Activated CD4-positive, alpha-beta T cell treated with anti-CD3 and anti-CD28 coated beads for 24 hours (primary cell): ENCODE measurements at places on chromosomes 12 and 14.

- no peak for DNase-seq
These were observed 131.5 kb upstream of the TMCC3 start for GRCh38 chr12:94781835-94782234.

DNA sequence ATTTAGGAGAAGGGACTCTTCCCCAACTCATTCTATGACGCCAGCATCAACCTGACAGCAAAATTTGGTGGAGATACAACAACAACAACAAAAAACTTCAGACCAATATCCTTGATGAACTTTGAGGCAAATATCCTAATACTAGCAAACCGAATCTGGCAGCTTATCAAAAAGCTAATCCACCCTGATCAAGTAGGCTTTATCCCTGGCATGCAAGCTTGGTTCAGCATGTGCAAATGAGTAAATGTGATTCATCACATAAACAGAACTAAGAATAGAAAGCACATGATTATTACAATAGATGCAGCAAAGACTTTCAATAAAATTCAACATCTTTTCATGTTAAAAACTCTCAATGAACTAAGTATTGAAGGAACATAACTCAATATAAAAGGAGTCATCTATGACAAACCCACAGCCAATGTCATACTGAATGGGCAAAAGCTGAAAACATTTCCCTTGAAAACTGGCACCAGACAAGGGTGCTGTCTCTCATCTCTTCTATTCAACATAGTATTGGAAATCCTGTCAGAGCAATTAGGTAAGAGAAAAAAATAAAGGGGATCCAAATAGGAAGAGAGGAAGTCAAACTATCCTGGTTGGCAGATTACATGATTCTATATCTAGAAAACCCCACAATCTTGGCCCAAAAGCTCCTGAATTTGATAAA, 233.3 kb downstream of the CCDC59 start:
- DNase-seq: no peak

- DNase-seq: no peak
These were observed 30.5 kb downstream of the TTC6 start for GRCh38 chr14:37625597-37626595.

DNA sequence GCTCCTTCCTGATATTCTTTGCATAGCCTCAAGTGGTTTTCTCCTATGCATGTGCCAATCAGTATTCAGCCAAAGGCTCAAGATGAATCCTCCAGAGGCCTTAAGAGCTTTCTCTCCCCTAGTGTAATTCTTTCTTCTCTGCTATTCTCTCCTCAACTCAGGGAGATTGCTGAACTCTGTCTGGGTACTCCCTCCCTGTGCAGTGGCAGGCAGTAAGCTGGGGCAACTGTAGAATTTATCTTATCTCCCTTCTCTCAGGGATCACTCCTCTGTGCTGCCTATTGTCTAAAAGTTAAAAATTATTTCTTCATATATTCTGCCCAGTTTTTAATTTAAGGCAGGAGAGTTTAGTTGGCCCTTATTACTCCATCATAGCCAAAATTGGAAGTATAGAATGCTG, 28.5 kb upstream of the RTRAF start:
- no peak for DNase-seq

- DNase-seq: no peak
These were observed 2.7 kb upstream of the AHNAK2 start for GRCh38 chr14:104980611-104981531.

GRCh38 chr12:593396-594270, 69.6 kb downstream of the NINJ2 start:
- no peak for DNase-seq

DNA sequence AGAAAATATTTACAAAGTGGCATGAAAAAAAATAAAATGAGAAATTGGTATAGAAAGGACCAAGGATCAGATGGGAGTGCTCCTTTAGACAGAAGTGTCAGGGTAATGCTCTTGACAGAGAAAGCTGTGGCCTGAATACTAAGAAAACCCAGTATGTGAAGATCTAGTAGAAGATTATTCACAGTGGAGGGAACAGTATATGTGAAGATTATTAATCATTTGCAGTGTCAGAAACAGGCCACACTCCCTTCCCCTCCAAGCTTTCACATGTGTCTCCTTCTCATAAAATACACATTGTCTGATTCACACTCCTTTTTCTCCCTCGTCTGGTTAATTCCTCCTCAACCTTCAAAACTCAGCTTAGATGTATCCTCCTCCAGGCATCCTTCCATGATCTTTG, 41.3 kb downstream of the CAPS2 start:
- no peak for DNase-seq

DNA sequence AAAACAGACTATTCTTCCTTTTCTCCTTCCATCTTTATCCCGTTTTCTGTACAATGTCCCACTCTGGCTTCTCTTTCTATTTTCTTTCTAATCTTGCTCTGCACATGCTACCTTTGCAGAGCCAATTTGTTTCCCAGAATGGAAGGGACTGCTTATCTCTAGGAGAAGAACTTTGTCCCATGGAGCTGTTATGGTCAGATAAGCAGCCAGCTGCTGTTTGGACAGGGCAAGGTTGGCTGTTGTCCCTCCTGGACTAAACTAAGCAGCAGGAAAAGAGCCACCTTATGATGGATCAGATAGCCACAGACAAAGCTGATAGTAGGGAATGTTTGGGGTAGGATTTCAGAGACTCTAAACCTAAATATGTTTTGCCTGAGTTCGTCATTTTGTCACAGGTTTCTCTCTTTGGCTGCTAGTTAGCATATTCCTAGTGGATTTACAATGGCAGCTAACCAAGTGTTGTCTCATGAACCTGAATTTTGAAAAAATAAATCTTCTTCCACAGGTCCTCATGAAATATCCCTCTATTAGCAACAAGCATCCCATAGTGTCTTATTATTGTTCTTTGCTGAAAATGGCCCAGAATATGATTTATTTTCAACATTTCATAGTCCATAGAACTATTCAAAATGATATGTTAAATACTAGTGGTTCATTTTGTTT, 262.8 kb downstream of the SLC16A7 start:
- no peak for DNase-seq

DNA sequence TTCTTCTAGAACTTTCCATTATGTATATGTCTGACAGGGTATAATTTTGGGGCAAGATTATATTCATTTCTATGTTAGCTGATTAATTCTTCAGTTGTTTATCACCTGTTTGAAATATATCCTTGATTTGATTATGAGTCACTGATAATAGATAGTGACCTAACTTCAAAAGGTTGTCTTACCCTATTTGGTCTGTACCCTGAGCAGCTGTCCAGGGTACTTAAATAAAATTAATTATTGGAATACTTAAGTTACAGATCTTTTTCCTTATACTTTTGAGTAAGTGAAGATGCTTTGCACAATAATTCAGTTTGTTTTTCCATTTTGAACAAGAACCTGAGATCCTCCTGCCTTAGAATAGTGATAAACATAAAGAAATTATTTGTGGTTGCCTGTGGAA, 13.2 kb upstream of the NPAS3 start:
- DNase-seq: no peak

GRCh38 chr14:99633918-99634317, 11.0 kb upstream of the HHIPL1 start:
- no peak for DNase-seq

DNA sequence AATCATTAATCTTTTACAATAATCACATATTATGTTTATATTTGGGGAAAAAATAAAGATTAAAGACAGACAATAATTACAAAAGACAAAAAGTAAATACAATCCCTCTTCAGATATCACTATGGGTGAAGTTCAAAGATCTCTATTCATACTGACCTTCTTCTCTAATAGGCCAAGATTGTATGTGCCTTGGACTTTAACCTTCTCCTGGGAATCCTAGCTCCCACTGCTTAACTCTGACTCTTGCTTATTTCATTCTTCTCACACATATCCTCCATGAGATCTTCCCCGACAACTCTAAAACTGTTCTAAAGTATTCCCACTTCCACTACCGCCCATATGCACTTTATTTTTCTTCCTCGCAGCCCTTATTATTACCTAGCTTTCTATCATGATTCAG, 83.8 kb downstream of the EEA1 start:
- DNase-seq: no peak

- DNase-seq: no peak
These were observed 155.3 kb upstream of the ATP2B1 start for GRCh38 chr12:89863968-89864367.

DNA sequence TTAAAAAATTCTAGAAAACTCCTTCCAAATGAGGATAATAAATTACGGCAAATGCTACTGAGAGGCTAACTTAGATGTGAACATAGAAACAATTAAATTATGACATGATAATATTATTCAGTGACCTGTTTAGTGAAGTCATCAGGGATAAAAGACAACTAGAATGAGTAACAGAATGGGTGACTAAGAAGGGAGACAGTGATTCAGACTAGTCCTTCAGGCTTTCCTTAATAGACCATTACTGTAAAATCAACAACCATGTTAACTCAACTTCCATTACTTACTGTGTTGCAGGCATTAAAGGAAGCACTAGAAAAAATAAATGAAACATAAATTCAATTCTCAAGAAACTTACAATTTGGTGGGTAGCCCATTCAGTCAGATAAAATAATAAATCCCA, 543.9 kb upstream of the LRFN5 start:
- DNase-seq: no peak

GRCh38 chr14:29759521-29760340, 167.9 kb downstream of the PRKD1 start:
- no peak for DNase-seq

GRCh38 chr12:101779626-101780025, 40.4 kb upstream of the SYCP3 start:
- DNase-seq: no peak

- peak; percentile 53 for DNase-seq
These were observed 9.8 kb downstream of the CPNE6 start for GRCh38 chr14:24080888-24081738.

DNA sequence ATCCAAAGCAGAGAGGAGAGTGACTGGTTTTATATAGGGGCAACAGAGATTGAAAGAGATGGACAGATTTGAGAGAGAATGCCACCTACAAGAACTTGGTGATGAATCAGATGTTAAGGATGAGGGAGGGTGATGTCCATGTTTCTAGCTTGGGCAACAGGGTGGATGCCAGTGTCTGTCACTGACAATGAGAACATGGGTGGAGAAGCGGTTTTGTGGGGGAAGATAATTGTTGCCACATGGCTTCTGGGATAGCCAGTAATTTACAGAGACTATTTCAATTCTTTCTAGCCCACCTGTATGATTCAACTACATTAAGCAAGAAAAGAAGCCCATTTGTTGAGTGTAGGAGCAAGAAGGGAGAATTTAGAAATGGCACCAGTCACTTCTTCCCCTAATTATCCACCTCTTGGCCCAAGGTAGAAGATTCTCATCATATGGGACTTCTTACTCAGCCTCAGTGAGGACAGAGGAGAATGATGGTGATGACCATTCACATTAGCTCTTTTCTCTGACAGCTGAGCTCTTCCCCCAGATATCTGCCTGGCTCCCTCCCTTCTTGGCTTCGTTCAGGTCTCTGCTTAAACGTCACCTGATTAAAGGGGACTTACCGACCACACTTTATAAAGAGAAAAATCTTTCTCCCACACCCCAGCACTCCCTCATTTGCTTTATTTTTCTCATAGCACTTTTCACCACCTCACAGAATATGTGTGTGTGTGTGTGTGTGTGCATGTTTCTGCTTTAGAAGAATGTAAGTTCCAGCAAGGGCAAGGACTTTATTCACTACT, 117.8 kb downstream of the DUSP6 start:
- no peak for DNase-seq

DNA sequence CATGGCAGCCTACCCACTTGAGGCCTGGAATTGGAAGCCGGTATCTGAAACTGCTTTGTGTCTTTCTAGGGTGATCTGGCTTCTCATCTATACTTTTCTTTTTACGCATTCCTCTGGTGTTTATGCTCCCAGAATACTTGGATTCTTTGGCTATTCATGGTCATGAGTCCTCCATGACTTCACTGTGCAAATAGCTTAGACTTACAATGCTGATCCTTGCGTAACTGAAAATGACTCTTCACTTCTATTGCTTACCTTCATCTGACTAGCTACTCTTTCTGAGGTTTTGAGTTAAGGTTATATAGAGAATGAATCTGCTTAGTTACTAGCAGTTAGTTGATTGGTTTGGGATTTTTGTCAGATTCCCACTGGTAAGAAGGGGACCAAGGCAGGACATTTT, 121.7 kb upstream of the NOVA1 start:
- DNase-seq: no peak

- DNase-seq: no peak
These were observed 15.1 kb downstream of the GTF2A1 start for GRCh38 chr14:81205639-81206038.

- DNase-seq: no peak
These were observed 3.6 kb upstream of the DNAJC22 start for GRCh38 chr12:49342914-49343731.

DNA sequence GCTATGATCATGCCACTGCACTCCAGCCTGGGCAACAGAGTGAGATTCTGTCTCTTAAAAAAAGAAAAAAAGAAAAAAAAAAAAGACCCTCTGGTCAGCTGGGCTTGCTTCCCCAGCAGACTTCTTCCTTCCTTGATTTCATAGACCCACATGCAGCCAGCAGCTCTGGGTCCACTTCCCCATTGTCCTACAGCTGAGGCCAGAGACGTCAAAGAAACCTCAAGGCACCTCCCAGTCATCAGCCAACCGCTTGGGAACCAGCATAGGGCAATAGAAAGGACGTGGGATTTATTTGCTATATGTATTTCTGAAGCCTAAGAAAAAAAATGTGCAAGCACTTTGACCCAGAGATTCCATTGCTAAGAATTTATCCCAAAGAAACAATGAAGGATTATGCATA, 35.4 kb upstream of the SPPL3 start:
- DNase-seq: no peak

- peak; percentile 45 for DNase-seq
These were observed 87.8 kb upstream of the DYNC1H1 start for GRCh38 chr14:101876555-101876938.

DNA sequence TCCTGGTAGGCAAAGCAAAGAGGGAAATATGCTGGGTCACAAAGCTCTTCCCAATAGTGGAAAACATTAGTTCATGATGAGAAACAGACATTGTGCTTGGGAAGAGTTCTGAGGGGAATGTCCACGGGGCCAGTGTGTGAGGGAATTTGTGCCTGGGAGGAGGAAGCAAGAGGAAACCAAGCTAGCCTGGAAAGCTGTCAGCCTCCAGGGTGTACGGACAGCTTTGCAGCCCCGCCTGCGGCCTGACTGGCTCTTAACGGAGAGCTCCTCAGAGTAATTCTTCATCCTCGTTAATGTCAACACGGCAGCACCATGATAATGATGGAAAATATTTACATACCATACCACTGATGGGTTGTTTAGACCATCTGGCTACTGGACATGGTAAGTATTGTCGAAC, 32.4 kb downstream of the PITPNM2 start:
- no peak for DNase-seq

DNA sequence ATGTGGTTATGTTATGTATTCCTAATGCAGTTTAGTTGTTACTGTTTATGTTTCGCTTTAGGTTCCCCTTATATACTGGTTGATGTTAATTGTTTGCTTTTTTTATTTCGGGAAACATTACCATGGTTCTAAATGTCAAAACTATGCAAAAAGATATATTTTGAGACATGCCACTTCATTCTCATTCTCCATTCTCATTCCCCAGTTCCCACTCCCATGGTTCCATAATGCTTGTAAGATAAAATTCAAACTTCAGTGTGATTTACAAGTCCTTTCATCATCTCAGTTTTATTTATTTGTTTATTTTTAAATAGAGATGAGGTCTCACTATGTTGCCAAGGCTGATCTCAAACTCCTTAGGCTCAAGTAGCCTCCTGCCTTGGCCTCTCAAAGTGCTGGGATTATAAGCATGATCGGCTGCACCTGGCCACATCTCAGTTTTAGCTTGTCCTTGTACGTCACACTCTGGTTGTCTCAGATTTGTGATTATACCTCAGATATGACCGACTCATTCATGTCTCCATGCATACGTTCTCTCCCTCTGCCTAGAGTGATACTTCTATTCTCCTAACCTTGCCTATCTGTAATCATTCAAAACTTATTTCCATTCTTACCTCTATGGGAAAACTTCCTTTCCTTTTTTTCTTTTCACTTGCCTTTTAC, 407.8 kb upstream of the RGS6 start:
- no peak for DNase-seq
